ENCODE measurements at places on chromosomes 4 and X.

DNA sequence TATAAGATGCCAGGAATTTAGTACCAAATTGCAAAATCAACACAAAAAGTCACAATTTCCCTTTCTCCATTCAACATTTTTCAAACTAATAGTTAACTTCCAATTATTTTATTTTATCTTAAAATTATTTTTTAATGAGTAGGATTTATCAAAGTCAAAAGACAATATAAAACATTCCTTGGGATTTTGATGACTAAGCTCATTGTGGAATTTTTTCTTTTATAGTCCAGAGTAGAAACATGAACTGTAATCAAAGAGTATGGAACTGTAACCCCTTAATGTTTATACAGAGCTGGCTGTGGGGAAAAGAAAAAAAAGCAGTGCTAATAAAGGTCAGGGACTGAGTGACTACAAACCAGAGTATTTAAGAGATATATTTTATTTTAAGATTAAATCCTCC is 368.6 kb upstream of the CPXCR1 start:
- H3K27ac ChIP-seq, result no peak overlapping the region
- DNase-seq, result no peak
- H3K4me3 ChIP-seq, result no peak overlapping the region
- no peaks in the 10 kb centered on the region for H3K4me1 ChIP-seq
- H3K27me3 ChIP-seq, result no peaks in the 10 kb centered on the region

- H3K36me3 ChIP-seq, result no peaks in the 10 kb centered on the region
- H3K4me1 ChIP-seq, result no peaks in the 10 kb centered on the region
- no peak overlapping the region for H3K27ac ChIP-seq
- no peak for DNase-seq
- no peaks in the 10 kb centered on the region for H3K27me3 ChIP-seq
- no peak overlapping the region for H3K4me3 ChIP-seq
These were observed 18.4 kb upstream of the STK26 start for GRCh38 chrX:132004728-132005127.

DNA sequence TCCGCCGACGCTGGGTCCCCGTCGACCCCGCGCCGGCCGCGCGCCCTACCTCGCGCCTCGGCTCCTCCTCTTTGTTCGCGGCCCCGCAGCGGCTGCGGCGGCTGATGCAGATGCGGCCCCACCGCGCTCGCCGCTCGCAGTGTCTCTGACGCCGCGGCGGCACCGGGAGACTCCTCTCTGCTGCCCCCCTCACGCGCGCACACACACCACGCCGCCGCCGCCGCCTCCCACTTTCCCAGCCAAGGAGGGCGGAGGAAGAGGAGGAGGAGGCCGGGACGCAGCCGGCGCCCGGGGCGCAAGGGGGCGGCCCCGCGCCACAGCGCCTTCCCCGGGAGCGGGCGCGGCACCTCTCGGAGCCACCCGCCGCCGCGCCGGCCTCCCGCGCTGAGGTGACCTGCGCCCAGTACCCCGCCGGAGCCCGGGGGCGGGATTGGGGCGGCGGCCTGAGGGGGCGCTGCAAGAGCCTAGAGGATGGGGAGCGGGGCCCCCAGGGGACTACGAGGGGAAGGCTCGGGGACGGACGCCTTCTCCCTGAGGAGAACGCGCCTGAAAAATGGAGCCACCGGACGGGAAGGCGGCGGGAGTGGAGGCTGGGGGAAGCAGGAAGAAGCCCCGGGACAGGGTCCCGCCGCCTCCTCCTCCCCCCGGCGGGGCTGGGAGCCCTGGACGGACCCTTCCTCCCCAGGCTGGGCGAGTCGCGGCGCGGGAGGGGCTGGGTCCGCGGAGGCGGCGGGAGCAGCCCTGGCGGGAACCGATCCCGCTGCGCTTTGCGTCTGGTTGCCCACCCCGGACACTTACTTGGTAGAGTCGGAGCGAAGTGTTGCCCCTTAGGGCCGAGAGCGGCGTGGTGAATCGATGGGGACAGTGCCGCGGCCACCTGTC is at the start of gene SH3RF1:
TSS of gene SH3RF1 (minus strand) at position 147 of the 882 bp plus-strand sequence. CDS start 1,744 bp downstream, outside the sequence.
- H3K27me3 ChIP-seq, result peaks cover 16% of the 10 kb centered on the region
- no peak within 1 kb of the TSS for H3K27ac ChIP-seq
- DNase-seq, result no peak
- peak within 1 kb of the TSS; percentile 45 for H3K4me3 ChIP-seq

- DNase-seq, result no peak
- no peaks in the 10 kb centered on the region for H3K27me3 ChIP-seq
- H3K27ac ChIP-seq, result no peak overlapping the region
These were observed 12.6 kb upstream of the IL13RA2 start for GRCh38 chrX:115029869-115030570.

DNA sequence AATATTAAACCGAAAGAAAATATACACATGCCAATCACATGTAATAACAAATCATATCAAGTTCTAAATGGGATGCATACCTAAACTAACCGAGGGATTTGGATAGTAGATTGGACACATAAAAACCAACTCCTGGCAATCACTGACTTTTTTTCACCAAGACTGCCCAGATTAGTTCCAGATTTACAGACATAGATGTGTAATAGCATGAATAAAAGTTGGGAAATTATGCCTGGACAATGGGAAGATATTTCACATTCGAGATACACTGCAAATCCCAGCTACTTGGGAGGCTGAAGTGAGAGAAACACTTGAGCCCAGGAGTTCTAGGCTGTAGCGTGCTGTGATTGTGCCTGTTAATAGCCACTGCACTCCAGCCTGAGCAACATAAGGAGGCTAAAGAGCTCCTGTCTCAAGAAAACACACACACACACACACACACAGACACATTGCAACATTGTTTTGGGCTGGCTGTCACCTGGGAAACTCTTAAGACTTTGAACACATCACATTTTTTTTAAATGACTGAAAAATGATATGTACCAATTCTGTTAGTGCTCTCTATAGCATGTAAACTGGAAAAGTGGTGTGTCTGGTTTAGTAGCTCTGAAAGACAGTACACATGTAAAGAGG is 5.7 kb downstream of the RAB40A start:
- H3K4me1 ChIP-seq, result no peaks in the 10 kb centered on the region
- no peak overlapping the region for H3K4me3 ChIP-seq
- H3K27me3 ChIP-seq, result no peaks in the 10 kb centered on the region
- no peak overlapping the region for H3K27ac ChIP-seq
- DNase-seq, result no peak

DNA sequence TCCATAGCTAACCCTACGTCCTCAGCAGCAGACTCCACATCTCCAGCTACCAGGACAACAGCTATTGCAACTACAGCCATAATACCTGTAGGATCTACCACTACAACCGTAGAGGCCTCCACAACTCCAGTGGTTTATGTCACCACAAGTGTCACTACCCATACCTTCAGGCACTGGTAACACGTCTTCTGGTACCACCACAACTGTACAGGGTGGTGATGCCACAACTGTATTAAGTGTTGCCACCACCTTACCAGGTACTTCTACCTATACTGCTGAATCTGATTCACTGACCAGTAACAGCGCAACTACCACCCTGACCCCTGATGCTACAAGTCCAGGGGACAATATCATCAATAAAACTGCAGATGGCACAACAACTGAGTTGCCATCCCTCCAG is 34.6 kb upstream of the CABS1 start:
- no peak overlapping the region for H3K4me3 ChIP-seq
- no peaks in the 10 kb centered on the region for H3K27me3 ChIP-seq
- no peaks in the 10 kb centered on the region for H3K4me1 ChIP-seq
- no peak overlapping the region for H3K27ac ChIP-seq
- H3K36me3 ChIP-seq, result no peaks in the 10 kb centered on the region
- no peak for DNase-seq

- no peaks in the 10 kb centered on the region for H3K27me3 ChIP-seq
- no peak for DNase-seq
- H3K4me3 ChIP-seq, result no peak overlapping the region
- H3K27ac ChIP-seq, result no peak overlapping the region
- H3K36me3 ChIP-seq, result no peaks in the 10 kb centered on the region
These were observed 52.2 kb upstream of the HGFAC start for GRCh38 chr4:3389233-3390215.

- DNase-seq, result no peak
- no peaks in the 10 kb centered on the region for H3K4me1 ChIP-seq
These were observed at the start of gene NUDT10 for GRCh38 chrX:51332188-51332942. Gene NUDT10, plus strand, starts transcription at chrX:51332822. Its CDS starts 144 bp downstream, at chrX:51332966.

- H3K4me1 ChIP-seq, result no peaks in the 10 kb centered on the region
- no peaks in the 10 kb centered on the region for H3K27me3 ChIP-seq
- DNase-seq, result no peak
- no peak overlapping the region for H3K4me3 ChIP-seq
- H3K36me3 ChIP-seq, result no peaks in the 10 kb centered on the region
These were observed 417.1 kb upstream of the GALNT7 start for GRCh38 chr4:172751550-172751949.

DNA sequence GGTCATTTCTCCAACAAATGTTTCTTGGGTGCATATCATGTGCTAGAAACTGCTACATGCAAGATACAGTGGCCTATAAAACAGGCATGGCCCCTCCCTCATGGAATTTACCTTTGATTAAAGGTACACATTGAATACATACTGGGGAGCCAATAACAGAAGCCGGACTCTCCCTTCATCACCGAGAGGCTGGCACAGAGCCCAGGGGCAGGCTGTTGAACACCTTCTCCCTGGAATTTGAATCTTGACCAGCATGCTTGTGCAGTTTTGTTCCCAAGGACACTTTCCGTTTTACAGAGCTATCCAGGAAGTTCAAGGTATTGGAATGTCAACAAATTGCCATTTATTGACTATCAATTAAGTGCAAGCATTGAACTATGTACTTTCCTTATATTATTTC is 33.2 kb downstream of the PPARGC1A start:
- H3K27ac ChIP-seq, result no peak overlapping the region
- no peaks in the 10 kb centered on the region for H3K4me1 ChIP-seq
- H3K36me3 ChIP-seq, result no peaks in the 10 kb centered on the region
- H3K27me3 ChIP-seq, result no peaks in the 10 kb centered on the region
- H3K4me3 ChIP-seq, result no peak overlapping the region

- H3K36me3 ChIP-seq, result no peaks in the 10 kb centered on the region
- no peak overlapping the region for H3K4me3 ChIP-seq
- H3K27me3 ChIP-seq, result no peaks in the 10 kb centered on the region
- no peak for DNase-seq
These were observed 47.3 kb downstream of the SLIT2 start for GRCh38 chr4:20298986-20299385.

Measured in effector memory CD4-positive, alpha-beta T cell (primary cell).